Suppressor macrophage (primary cell): ENCODE measurements at places on chromosomes 6 and 20.
A peak's percentile ranks its signal among the peaks of the same experiment; 100 is the strongest.

DNA sequence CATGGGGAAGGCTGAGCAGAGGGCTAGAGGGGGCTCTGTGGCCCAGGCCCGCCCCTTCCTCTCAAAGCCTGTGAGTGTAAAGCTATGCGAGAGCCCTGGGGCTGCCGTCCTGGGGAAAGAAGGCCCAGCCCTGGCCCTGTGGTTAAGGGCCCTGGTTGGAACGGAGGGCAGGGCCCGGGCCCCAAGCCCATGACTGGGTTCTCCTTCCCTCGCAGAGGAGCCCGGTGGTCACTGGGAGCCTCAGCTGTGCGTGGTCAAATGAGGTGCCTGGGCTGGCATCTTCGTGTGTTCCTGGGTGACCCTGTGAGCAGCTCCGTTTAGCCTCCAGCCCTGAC is 56.0 kb downstream of the SMOC2 start:
- DNase-seq = no peak

DNA sequence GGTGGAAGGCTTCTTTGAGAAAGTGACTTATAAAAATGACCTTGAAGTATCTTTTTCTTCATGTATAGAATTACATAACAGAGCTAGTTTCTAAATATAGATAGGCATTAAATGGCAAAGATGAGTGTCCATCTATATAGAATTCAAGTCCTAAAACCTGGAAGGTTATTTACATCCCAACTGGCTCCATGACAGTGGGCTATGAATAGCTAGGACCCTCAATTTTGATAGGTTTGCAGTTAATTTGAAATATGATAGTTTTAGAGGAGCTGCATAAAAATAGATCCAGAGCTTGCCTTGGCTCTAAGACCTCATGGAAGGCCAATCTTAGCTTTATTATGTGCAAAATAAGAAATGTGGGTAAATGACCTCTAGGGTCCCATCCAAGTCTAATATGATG is 310.6 kb upstream of the CITED2 start:
- DNase-seq = no peak

- no peak for DNase-seq
Observed at GRCh38 chr6:168968228-168968627, 285.4 kb downstream of the THBS2 start.

DNA sequence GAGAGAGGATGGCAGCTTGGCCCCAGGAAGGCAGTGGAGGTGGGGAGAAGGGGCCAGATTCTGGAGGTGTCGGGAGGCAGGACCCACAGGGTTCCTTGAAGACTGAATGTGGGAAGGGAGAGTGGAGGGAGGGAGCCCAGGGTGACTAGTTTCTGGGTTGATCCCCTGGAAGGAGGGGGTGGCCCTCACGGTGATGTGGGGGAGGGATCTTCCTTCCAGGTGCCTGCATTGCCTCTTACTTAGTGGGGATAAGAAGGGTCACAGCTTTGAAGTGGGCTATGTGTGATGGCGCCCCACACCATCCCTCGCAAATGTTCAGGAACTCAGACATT is 26.7 kb downstream of the VSTM2L start:
- DNase-seq = no peak

GRCh38 chr6:106715922-106716321 is 86.5 kb downstream of the QRSL1 start:
- DNase-seq = no peak

- peak; percentile 81 for DNase-seq
Observed at GRCh38 chr20:48904566-48905296, 16.8 kb upstream of the ARFGEF2 start.

GRCh38 chr6:114267897-114268296 is 74.9 kb downstream of the HS3ST5 start:
- DNase-seq = no peak

DNA sequence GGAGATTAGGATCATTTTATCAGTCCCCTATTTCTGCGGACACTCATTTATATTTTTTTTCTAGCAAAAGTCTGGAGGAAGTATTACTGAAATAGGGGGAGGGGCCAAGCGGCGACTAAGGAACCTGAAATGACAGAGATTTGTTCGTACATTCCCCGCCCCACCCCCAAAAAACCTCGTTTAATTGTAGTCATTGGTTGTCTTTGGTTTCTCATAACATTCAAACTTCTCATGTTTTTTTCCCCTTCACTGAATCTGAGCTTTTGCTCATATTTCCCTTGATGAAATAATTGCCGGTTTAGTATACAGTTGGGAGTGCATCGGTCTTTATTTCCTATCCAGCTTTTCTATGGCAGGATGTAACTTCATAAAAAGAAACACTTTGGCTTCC is 768 bp upstream of the FYN start:
- DNase-seq = peak; percentile 40

GRCh38 chr20:6134592-6134991 is 11.8 kb upstream of the FERMT1 start:
- DNase-seq = no peak

- no peak for DNase-seq
Observed at GRCh38 chr6:131258816-131259476, 123.7 kb downstream of the AKAP7 start.

- DNase-seq = no peak
Observed at GRCh38 chr6:125294925-125295324, 6.8 kb downstream of the HDDC2 start.

- peak; percentile 48 for DNase-seq
Observed at GRCh38 chr20:3447321-3447720, 23.5 kb upstream of the ATRN start.

DNA sequence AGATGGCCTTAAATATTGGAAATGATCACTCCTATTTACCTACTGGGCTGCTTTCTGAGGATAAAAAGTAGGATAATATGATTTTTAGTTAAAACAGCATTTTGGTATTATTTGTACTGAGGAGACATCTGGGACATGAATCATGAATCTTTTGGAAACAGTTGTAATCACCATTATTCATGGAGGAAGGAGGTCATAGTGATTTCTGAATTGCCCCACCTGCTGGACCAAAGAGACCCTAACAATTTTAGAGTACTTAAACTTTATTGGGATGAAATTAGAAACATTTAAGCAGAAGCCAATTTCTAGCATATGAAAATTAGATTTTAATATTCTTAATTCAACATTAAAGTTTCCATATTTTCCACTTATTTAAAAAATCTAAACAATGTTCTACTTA is 108.4 kb upstream of the SIM1 start:
- no peak for DNase-seq

DNA sequence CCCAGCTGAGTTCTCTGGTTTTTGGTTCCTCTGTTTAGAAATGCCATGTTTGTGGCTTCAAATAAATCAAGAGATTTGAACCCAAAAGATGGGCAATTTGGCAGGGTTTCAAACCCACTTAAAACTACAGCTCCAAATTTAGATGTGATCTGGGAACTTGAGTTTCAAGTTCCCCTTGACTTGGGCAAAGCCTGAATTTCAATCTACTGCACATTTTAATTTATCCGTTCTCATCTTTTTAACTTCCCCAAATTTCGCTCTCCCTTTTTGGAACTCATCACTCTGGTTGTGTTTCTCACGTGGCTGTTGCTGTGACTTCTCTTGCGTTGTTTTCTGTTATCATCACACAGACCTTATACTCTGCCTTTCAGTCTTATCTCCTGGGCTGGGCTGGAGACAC is 230.9 kb downstream of the CDC5L start:
- peak; percentile 75 for DNase-seq

- DNase-seq = no peak
Observed at GRCh38 chr6:64123761-64124633, 488.4 kb downstream of the PHF3 start.

DNA sequence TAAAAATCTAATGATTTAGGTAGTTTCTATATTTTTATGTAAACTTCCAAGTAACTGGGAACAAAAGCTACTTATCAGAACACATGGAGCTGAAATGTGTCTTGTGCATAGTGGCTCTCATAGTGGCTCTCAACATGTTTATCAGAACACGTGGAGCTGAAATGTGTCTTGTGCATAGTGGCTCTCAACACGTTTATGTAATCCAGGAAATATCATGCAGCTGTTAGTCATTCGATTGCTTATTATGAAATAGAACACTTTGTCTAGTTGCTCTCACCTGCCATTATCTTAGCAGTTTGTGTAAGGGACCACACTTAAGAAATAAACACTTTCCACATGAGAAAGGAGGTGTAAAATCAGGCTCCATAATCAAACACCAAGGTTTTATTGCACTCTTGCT is 119.2 kb upstream of the ASCC3 start:
- peak; percentile 1 for DNase-seq

GRCh38 chr6:32082478-32082877 is 26.7 kb downstream of the TNXB start:
- no peak for DNase-seq

- peak; percentile 29 for DNase-seq
Observed at GRCh38 chr20:36847710-36848040, 28.3 kb upstream of the TLDC2 start.

DNA sequence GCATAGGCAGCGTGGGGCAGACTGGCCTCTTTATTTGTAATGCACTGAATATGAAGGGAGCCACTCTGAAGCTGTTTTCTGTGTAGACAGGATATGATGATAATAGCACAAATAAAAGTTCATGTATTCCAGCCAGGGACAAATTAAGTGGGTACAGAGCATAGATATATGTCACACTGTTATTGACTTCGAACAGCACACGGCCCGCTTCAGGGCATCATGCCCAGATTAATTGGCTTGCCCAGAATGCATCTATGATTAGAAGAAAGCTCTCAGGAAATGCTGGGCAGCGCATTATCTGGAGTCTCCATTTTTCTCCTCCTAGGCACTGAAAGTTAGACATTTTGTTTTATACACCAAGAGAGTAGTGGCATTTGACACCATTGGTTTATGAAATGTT is 26.3 kb upstream of the SASH1 start:
- no peak for DNase-seq

DNA sequence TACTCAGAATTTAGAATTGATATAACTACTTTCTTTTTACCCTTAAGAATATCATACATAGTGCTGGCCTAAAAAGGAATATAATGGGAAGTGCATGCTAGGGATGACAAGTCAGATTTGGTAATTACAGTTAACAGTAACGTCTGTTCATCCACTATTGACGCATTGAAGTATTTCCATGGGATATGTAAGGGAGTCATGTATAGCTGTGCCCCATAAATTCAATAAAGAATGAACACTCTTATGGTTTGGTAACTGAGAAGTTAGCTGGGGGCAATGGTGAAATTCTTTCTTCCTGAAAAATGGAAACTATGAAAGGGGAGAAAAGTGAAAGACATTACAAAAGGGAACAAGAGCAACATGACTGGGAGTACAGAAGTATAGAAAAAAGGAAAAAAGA is 2.6 kb upstream of the COL19A1 start:
- DNase-seq = no peak

DNA sequence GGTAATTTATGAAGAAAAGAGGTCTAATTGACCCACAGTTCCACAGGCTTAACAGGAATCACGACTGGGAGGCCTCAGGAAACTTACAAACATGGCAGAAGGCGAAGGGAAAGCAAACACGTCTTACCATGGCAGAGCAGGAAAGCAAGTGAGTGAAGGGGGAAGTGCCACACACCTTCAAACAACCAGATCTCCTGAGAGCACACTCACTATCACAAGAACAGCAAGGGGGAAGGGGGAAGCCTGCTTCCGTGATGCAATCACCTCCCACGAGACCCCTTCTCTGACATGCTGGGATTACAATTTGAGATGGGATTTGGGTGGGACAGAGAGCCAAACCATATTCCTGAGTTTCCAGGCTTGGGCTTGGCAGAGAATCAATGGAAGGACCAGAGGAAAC is 124.1 kb upstream of the RAB32 start:
- no peak for DNase-seq

DNA sequence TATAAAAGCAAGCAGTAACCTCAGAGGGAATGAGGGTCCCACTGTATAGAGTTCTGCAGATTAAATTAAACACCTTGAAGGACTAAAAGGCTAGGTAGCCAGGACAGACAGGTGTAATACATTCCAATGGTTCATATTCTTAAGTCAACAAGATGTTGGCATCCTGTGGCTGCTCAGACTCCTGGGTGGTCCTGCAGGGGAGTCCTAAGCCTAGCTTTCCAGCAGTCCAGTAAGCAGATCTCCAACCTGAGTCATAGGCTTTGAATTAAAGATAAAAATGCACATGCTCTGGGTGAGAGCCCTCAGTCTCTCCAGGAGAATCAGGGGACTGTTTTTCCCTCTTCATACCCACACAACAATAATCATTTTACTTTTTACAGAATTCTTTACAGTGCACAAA is 307.3 kb upstream of the SUPT3H start:
- no peak for DNase-seq

DNA sequence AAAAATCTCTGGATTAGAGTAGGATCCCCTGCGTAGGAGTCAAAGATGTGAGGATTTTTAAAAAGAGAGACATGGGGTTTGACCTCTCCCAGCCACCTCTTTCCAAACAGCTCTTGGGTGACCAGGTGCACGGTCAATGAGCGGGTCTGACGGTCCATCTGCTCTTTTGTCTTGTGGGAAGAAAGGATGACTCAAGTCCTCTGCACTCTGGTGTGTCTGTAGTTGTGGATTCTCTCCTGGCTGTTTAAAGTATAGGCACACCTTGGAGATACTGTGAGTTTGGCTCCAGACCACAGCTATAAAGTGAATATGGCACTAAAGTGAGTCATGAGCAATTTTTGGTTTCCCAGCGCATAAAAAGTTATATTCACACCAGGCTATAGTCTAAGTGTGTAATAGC is 209.8 kb downstream of the BMP7 start:
- DNase-seq = no peak

DNA sequence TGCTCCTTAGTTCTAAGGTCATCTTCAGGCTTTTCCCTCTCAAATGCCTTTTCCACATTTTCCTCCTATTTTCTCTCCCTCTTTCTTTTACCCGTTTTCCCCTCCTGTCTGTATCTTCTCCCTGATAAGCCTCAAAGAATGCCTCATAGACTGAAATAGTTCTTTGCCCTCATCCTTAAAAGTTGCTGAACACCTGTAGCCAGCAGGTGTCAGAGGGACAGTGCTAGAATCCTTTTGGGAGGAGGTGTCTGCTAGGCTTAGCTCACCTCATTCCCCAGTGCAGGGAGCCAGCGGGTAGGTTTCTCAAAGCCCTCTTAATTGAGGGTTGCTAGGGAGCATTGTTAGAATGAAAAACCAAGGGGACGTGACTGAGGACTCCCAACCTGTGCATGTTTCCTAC is 204.0 kb downstream of the TSHZ2 start:
- DNase-seq = no peak

- DNase-seq = no peak
Observed at GRCh38 chr20:15287329-15287728, 949.9 kb upstream of the FLRT3 start.

DNA sequence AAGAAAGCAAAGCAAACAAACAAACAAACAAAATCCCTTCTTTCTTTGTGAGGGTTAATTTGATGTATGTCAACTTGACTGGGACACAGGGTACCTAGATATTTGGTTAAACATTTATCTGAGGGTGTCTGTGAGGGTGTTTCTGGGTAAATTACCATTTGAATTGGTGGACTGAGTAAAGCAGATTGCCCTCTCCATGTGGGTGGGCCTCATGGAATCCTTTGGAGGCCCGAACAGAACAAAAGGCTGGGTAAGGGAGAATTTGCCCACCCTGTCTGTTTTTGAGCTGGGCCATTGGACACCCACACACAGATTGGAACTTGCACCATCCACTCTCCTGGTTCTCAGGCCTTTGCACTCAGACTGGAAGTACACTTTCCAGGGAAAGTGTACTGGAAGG is 628.8 kb upstream of the CITED2 start:
- no peak for DNase-seq
